ENCODE measurements at places on chromosomes 4 and X.

DNA sequence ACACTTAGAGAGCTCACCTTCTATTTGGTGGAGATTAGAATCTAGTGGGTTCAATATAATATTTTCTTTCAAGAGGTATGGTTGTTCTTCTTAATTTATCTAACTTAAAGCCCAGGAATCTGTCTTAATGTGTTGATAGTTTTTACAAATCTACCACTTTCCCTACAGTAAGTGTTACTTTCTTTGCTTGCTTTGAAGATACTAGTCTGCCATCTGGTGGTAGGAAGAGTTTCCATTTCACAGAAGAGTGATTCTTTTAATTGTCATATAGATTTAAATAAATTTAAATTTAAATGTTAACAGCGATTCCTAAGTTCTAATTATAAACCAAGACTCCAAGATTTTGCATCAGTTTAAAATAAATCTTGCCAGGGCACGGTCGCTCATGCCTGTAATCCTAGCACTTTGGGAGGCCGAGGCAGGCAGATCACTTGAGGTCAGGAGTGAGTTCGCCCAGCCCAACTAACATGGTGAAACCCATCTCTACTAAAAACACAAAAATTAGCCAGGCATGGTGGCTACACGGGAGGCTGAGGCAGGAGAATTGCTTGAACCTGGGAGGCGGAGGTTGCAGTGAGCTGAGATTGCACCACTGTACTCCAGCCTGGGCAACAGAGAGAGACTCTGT, 43.5 kb downstream of the NUDT9 start:
- H3K27me3 ChIP-seq = no peaks in the 10 kb centered on the region
- no peaks in the 10 kb centered on the region for H3K36me3 ChIP-seq
- peak; percentile 54 for DNase-seq

DNA sequence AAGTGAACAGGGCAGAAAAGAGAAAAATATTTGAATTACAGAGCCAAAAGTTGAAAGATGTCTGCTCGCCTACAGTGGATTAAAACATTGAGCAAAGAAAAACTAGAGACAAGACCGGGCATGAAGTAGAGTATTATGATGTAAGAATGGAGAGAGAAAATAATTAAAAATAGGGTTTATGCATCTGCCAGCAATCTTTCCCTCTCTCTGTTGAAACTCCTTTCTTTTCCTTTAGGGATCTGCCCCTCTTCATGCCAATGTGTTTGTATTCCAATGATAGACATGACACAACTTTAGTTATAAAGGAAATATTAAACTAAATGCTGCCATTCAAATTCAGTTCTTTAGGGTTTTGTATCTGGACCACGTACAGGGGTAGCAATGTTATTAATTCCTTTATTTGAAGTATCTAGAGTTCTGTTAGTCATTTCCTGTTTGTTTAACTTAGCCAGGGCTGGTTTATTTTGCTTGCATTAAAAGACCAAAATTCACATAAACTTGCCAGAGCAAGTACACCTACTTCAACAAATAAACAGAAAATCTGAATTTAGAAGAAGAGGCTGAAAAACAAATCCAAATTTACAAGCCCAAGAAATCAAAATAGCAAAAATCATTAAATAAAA, 202.6 kb downstream of the SPOCK3 start:
- DNase-seq = peak; percentile 46
- H3K36me3 ChIP-seq = no peaks in the 10 kb centered on the region
- H3K27me3 ChIP-seq = no peaks in the 10 kb centered on the region

- no peaks in the 10 kb centered on the region for H3K27me3 ChIP-seq
- no peak for DNase-seq
- H3K27ac ChIP-seq = no peak overlapping the region
- H3K36me3 ChIP-seq = no peaks in the 10 kb centered on the region
These were observed 1594.6 kb downstream of the ARAP2 start for GRCh38 chr4:34649716-34650115.

- no peaks in the 10 kb centered on the region for H3K27me3 ChIP-seq
- no peaks in the 10 kb centered on the region for H3K36me3 ChIP-seq
- H3K4me3 ChIP-seq = no peak overlapping the region
- no peak overlapping the region for H3K27ac ChIP-seq
- H3K4me1 ChIP-seq = no peaks in the 10 kb centered on the region
These were observed 25.3 kb upstream of the NWD2 start for GRCh38 chr4:37219242-37219641.

DNA sequence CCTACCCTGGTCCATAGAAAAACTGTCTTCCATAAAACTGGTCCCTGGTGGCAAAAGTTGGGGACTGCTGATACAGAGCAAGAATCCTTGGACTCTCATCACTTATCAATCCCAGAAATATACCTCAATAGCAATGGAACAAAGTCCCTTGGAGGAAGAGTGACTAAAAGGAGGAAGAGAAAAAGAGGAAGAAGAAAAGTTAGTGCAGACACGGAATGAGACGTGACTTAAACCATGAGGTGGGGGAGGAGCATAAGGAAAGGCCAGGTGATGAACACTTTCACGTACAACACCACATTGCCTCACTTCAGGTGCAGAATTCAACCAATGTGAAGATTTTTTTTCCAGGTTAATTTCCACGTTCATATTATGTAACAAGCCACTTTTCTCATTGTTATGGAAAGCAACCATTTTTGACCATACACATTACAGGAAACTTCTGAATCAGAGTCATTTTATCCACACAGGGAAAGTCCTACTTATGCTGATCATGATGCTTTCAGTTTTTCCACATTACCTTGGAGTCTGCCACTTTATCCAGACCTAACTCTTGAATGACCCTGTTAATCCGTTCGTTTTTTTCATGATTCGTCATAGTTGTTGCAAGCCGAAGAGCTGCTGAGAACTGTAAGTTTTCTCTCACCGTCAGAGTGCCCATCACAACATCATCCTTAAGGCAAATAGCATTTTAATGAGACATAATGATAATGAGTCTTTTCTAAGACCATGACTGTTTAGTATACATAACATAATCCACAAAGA, 27.7 kb downstream of the ABCG2 start:
- H3K36me3 ChIP-seq = no peaks in the 10 kb centered on the region
- H3K4me3 ChIP-seq = no peak overlapping the region
- H3K27ac ChIP-seq = no peak overlapping the region
- DNase-seq = no peak

- H3K27ac ChIP-seq = no peak overlapping the region
- peaks cover 79% of the 10 kb centered on the region for H3K36me3 ChIP-seq
These were observed 22.4 kb downstream of the FLNA start for GRCh38 chrX:154352012-154352401.

- H3K36me3 ChIP-seq = no peaks in the 10 kb centered on the region
- H3K27ac ChIP-seq = no peak overlapping the region
- no peak for DNase-seq
- H3K4me3 ChIP-seq = no peak overlapping the region
- H3K4me1 ChIP-seq = peaks cover 2% of the 10 kb centered on the region
These were observed 74.0 kb upstream of the KLF3 start for GRCh38 chr4:38590046-38590445.

- no peaks in the 10 kb centered on the region for H3K27me3 ChIP-seq
- no peaks in the 10 kb centered on the region for H3K4me1 ChIP-seq
These were observed 176.8 kb upstream of the DCAF12L2 start for GRCh38 chrX:126342859-126343258.

DNA sequence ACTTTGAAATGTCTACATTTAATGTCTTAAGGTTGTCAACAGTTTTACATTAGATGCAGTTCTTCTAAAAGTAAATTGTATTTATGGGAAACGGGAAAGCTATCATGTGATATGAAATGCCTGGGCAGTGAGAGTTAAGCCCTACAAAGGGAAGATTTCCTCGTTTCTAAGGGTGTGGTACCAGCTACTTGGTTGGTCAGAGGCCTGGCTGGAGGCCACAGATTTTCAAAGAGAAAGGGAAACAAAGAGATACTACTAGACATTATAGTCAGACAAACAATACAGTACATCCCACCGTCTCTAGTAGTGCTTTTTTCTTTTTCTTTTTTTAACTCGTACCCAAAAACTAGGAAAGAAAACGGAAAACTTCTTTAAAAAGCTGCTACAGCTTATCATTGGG, 467.8 kb downstream of the PCDH7 start:
- no peak overlapping the region for H3K4me3 ChIP-seq
- H3K27me3 ChIP-seq = no peaks in the 10 kb centered on the region
- no peaks in the 10 kb centered on the region for H3K4me1 ChIP-seq
- H3K36me3 ChIP-seq = no peaks in the 10 kb centered on the region
- no peak overlapping the region for H3K27ac ChIP-seq

- no peak for DNase-seq
- H3K27me3 ChIP-seq = no peaks in the 10 kb centered on the region
- no peak overlapping the region for H3K27ac ChIP-seq
- H3K36me3 ChIP-seq = no peaks in the 10 kb centered on the region
- H3K4me1 ChIP-seq = no peaks in the 10 kb centered on the region
- no peak overlapping the region for H3K4me3 ChIP-seq
These were observed 425.7 kb downstream of the GPAT3 start for GRCh38 chr4:83961575-83961974.

DNA sequence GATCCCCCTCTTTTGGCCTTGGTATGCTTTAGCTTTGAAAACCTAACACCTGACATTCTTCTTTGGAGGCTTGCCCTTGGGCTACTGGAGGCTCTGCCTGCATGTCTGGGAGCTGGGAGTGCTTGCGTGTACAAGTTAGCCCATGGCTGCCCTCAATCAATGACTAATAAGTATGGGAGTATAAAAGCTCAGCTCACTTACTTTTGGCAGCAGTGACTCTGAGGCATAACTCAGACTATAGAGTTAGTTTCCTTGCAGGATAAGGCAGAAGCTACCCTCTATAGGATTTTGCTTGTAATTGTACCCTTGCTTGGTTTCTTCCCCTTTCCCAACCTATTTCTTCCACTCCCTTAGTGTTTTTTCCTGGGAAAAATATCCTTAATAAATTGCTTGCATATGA, 247.9 kb downstream of the PPP1R2C start:
- H3K4me3 ChIP-seq = no peak overlapping the region
- H3K27ac ChIP-seq = no peak overlapping the region
- no peaks in the 10 kb centered on the region for H3K36me3 ChIP-seq
- H3K4me1 ChIP-seq = peaks cover 1% of the 10 kb centered on the region

DNA sequence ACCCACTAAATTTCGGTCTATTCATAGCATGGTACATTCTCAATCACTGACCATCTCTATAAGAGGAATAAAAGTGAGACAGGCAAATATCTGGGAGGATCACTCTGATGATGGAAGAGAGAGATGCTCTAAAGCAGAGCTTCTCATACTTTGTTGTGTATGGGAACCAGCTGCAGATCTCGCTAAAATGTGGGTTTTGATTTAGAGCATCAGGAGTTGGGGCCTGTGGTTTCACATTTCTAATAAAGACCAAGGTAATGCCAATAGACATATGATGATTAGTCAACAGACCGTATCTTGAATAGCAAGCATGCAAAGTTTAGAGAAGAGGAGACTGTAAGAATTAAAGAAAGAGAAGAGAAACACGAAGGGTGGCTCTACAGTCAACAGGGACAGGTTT, 107.4 kb upstream of the FTHL17 start:
- no peak overlapping the region for H3K4me3 ChIP-seq
- no peak overlapping the region for H3K27ac ChIP-seq
- H3K27me3 ChIP-seq = no peaks in the 10 kb centered on the region
- DNase-seq = no peak

- H3K4me1 ChIP-seq = peaks cover 5% of the 10 kb centered on the region
- peak; percentile 97 for DNase-seq
These were observed 21.8 kb downstream of the FHL1 start for GRCh38 chrX:136168929-136169735.

GRCh38 chr4:171794528-171794927, 18.7 kb upstream of the GALNTL6 start:
- no peak for DNase-seq
- no peaks in the 10 kb centered on the region for H3K4me1 ChIP-seq
- H3K36me3 ChIP-seq = no peaks in the 10 kb centered on the region
- H3K4me3 ChIP-seq = no peak overlapping the region
- H3K27me3 ChIP-seq = no peaks in the 10 kb centered on the region

DNA sequence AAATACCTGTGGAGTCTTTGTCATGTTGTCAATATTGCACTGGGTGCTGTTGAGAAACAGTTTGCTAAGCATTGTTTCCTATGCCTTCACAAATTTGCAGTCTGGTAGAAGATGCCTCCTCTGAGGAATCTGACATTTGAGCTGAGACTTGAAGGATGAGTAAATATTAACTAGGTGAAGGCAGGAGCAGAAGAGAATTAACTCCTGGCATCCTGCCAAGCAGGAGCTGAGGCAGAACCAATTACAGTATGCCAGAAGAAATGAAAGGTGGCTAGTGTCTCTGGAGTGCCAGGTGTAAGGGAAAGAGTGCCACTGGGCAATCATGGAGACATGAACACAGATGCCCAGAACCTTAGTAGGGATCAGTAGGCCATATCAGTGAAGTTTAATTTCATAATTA, 1778.2 kb upstream of the PCDH10 start:
- H3K27ac ChIP-seq = peak overlapping the region; percentile 66
- no peak overlapping the region for H3K4me3 ChIP-seq
- H3K4me1 ChIP-seq = no peaks in the 10 kb centered on the region
- H3K36me3 ChIP-seq = no peaks in the 10 kb centered on the region
- DNase-seq = no peak

GRCh38 chr4:41281038-41281634, 24.4 kb downstream of the UCHL1 start:
- H3K4me1 ChIP-seq = no peaks in the 10 kb centered on the region
- no peaks in the 10 kb centered on the region for H3K36me3 ChIP-seq
- DNase-seq = peak; percentile 85
- H3K27me3 ChIP-seq = no peaks in the 10 kb centered on the region
- no peak overlapping the region for H3K4me3 ChIP-seq

DNA sequence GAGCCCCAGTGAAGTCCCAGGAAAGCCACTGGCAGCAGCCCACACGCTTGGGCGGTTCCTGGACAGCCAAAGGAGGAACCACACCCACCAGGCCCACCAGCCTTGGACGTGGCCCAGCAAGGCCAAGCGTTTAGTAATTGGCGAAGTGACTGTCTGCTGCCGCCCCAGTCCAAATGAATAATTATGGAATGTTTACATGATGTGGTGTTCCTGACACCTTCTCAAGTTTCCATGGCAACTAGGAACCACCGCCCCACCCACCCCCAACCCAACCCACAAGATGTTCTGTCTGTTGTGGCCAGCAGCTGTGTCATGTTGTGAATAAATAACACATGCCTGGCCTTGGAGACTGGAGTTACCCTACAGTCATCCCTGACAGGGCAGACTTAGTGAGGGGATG, 22.3 kb downstream of the APLN start:
- H3K36me3 ChIP-seq = no peaks in the 10 kb centered on the region
- peaks cover 26% of the 10 kb centered on the region for H3K27me3 ChIP-seq
- no peaks in the 10 kb centered on the region for H3K4me1 ChIP-seq
- H3K4me3 ChIP-seq = no peak overlapping the region

DNA sequence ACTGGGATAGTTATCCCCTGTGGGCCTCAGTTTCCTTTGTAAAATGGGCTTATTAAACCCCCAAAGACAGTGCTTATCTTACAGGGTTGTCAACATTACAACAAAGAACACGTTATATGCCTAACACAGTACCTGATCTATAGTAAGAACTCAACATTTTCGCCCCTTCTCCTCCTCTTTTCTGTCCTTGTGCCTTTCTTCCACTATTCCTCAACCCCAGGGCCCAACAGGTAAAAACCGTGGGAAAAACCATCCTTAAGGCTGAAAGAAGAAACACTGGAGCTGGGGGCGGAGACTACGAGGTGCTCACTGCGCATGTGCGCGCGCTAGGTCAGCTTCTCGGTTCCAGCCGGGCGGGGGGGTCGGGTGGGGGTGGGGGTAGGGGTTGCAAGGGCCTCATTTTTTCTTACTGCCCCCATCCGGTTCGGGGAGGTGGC, 426 bp upstream of the XIAP start:
- no peaks in the 10 kb centered on the region for H3K4me1 ChIP-seq
- DNase-seq = no peak
- H3K4me3 ChIP-seq = peak overlapping the region; percentile 75

- no peak for DNase-seq
- no peak overlapping the region for H3K27ac ChIP-seq
- no peaks in the 10 kb centered on the region for H3K36me3 ChIP-seq
- no peak overlapping the region for H3K4me3 ChIP-seq
These were observed 28.4 kb downstream of the FAM53A start for GRCh38 chr4:1655676-1656075.
